ENCODE measurements at places on chromosomes 1 and 21.

DNA sequence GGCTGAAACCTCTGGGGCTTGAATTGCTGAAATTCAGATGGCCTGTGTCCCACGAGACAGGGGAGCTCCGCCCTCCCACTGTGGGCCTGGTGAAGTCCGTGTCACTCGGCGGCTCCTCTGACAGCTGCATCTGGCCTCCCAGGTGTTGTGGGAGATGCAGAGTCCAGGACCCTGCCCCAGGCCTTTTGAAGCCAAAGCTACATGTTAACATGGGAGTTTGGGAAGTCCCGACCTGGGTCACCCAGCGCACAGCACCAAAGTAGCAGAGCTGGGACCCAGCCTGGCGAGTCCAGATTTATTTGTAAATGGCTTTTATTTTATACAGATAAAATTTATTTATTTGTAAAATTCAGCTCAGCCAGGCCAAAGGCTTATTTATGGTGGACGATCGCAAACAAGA, 28.9 kb downstream of the SLC37A1 start:
- no peak for DNase-seq

DNA sequence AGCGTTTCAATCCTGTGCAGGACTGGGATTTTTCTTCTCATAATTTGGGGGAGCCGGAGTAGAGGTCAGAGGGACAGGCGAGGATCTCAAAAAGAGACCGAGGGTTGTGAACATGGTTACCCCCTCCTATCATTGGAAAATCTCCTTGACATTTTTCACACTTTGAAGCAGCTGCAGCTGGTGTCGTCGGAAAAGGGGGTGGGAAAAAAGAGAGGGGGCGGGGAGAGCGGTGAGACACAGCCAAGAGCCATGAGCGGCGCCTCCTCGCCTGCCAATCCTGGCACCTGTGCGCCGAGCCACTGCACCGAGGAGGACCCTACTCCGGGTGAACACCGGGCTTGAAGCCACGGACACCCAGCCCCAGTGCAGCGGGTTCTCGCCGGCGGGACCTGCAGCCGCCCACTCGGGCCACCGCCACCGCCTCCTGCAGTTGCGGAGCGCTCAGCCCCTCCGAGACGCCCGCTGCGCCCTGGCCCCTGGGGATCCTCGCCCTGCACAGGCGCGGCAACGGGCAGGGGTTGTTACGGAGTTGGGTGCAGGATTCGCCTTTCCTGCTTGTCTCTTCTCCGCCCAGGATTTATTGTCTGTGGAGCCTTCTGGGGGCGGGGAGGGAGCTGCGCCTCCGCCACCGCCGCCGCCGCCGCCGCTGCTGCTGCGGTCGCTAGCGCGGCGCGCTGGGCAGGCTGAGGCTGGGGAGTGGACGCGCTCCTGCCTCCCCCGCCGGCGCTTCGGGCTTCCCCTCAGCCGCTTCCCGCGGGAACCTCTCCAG, at the start of gene LRRC7:
TSS of gene LRRC7 (plus strand) at position 271 of the 769 bp plus-strand sequence. CDS start 718 bp downstream, outside the sequence.
- DNase-seq: no peak

DNA sequence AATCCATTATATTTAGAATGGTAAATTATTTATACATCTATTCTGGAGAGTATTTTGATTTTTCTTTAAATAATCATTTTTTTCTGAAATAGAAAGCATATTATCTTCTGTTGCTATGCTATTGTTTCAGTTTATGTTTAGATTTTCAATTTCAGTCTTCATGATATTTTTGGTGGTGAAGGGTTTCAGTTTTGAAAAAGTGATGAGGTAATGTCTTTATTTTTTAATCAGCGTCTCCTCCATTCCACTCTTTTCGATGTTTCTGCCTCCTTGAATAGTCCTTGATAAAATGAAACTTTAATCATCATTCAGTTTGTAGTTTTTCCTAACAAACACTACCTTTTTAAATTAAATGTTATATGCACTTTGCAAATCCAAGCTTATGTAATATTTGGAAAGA, 428.6 kb downstream of the PTPRC start:
- DNase-seq: no peak

- DNase-seq: peak; percentile 55
These were observed 539 bp downstream of the ATP8B2 start for GRCh38 chr1:154325583-154326545.

DNA sequence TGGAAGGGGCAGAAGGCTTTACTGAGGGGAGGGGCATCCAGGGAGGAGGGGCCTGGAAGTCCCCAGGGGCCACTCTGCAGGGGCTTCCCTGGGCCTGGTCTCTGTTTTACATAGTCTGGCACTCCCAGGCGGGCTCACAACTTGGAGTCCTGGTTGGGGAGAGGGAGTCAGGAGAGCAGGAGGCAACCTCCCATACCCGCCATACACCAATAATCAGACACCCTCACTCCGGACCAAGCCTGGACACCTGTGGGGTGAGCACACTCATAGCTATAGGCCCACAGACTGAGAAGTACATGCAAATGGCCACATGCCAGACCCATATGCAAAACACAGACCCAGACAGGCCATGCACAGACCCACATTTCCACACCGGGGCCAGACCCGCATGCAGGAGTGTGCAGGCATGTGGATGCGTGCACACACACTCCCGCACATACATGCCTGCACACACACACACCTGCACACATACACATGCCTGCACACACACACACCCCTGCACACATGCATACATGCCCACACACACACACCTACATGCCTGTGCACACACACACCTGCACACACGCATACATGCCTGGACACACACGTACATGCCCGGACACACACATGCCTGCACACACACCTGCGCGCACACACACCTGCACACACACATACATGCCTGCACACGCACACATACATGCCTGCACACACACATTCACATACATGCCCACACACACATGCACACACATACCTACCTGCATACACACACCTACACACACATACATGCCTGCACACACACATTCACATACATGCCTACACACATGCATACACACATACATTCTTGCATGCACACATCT, 89.5 kb upstream of the RUNX3 start:
- no peak for DNase-seq
